Activated CD8-positive, alpha-beta memory T cell treated with anti-CD3 and anti-CD28 coated beads, Interleukin-2, amount 10 ng/mL, durations not matched to agents 7 days and 5 days (primary cell): ENCODE measurements at places on chromosomes 4 and X. TPM values are rescaled to one million over a fixed set of nuclear protein-coding genes. Genes with fewer than 3 reads are reported as not detected.

CDKL2 gene
- 0.16 TPM for total RNA-seq

HERC5 gene
- 118 TPM for total RNA-seq

CSN3 gene
- not detected for total RNA-seq

IL3RA gene
- 3.1 TPM for total RNA-seq

CT55 gene
- total RNA-seq: not detected

ENAM gene
- total RNA-seq: not detected

AFM gene
- total RNA-seq: not detected

NR3C2 gene
- total RNA-seq: 9.0 TPM

SPATA4 gene
- not detected for total RNA-seq

UBQLN2 gene
- 28.5 TPM for total RNA-seq

TMLHE gene
- total RNA-seq: 9.2 TPM

CXorf65 gene
- total RNA-seq: 12.1 TPM

ARHGAP24 gene
- total RNA-seq: not detected

ABCG2 gene
- total RNA-seq: 4.4 TPM

ZFP92 gene
- 1.7 TPM for total RNA-seq

GRCh38 chrX:40971736-40972135 is 113.5 kb upstream of the USP9X start:
- no peak overlapping the region for H3K27ac ChIP-seq
- no peak overlapping the region for H3K4me3 ChIP-seq
- no peak for DNase-seq
- H3K27me3 ChIP-seq: no peaks in the 10 kb centered on the region
- no peaks in the 10 kb centered on the region for H3K36me3 ChIP-seq
- H3K4me1 ChIP-seq: peaks cover 3% of the 10 kb centered on the region

- peak; percentile 88 for DNase-seq
- H3K27me3 ChIP-seq: no peaks in the 10 kb centered on the region
- H3K4me3 ChIP-seq: peak within 1 kb of the TSS; percentile 88
- peaks cover 6% of the 10 kb centered on the region for H3K36me3 ChIP-seq
- peak within 1 kb of the TSS; percentile 94 for H3K27ac ChIP-seq
Measured at GRCh38 chr4:152679414-152680281, at the start of gene TMEM154. Gene TMEM154 (minus strand): TSS chr4:152679997. CDS start chr4:152679933, 64 bp downstream.

DNA sequence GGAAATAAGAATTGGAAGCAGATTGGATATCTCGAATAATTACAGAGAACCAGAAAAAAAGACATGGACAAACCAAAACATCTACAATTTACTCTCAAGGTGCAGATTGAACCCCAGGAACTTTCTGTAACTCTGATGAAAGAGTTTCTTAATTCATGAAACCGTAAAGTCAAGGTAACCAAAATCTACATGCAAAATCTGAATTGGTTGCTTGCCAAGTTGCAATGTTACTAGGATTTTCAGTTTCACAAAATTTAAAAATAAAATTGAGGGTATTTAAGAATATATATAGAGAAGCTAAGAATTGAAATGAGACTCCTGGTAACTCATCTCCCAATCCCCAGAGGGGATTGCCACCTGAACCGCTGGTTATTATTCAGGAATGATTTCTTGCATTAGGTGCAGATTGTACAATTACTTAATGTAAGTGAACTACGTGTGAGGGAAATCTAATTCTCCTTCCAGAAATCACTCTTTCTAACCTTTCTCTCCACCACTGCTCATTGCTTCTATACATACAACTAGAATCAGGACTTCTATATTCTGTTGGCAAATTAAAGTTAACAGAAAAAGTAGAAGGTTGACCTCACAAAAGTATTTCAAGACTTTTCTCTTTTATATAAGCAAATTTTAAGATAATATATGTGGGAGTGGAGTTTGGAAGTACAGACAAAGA is 221.5 kb upstream of the NDST4 start:
- no peak overlapping the region for H3K27ac ChIP-seq
- no peaks in the 10 kb centered on the region for H3K27me3 ChIP-seq
- H3K4me1 ChIP-seq: no peaks in the 10 kb centered on the region
- no peak overlapping the region for H3K4me3 ChIP-seq

DNA sequence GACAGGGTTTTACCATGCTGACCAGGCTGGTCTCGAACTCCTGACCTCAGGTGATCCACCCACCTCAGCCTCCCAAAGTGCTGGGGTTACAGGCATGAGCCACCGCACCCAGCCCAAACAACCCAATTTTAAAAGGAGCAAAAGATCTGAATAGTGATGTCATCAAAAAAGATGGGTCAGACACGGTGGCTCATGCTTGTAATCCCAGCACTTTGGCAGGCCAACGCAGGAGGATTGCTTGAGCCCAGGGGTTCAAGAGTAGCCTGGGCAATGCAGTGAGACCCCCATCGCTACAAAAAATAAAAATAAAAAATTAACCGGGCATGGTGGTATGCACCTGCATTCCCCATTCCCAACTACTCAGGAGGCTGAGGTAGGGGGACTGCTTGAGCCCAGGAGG is 6.1 kb downstream of the ELF2 start:
- H3K36me3 ChIP-seq: no peaks in the 10 kb centered on the region
- H3K4me1 ChIP-seq: peaks cover 16% of the 10 kb centered on the region
- DNase-seq: no peak
- H3K4me3 ChIP-seq: no peak overlapping the region
- H3K27ac ChIP-seq: no peak overlapping the region
- peaks cover 14% of the 10 kb centered on the region for H3K27me3 ChIP-seq

DNA sequence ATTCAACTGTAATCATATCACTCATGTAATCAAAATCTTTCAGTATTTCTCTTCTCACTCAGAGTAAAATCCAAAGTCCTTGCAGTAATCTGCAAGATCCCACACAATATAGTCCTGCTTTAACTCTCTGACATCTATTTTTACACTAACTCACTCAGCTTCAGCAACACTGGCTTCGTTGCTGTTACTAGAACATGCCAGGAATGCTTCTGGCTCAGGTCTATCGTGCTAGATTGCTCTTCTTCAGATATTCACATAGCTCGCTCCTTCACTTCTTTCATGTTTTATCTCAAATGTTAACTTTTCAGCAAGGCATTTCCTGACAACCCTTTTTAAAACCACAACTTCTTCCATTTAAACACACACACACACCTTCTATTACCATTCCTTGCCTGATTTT is 331.7 kb upstream of the HTR2C start:
- H3K4me3 ChIP-seq: no peak overlapping the region
- H3K4me1 ChIP-seq: no peaks in the 10 kb centered on the region
- no peak for DNase-seq
- no peak overlapping the region for H3K27ac ChIP-seq
- no peaks in the 10 kb centered on the region for H3K36me3 ChIP-seq

DNA sequence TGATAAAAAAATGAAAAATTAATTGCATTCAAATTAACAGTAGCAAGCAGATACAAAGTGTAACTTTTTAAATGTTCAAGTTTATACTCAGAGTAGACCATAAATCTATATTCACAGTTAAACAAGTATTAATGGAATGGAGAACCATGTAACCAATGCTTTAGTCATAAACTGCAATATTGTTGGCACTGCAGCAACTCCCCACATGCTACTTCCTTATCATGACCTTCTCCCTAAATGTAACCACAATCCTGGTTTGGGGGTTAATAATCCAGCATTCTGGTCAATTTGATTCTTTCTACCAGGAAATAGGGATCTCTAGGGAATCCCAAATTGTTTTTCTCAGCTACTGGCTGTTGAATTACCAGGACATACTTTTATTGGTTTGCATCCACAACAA is 223.9 kb upstream of the DCAF8L1 start:
- no peak overlapping the region for H3K4me3 ChIP-seq
- DNase-seq: no peak
- H3K27me3 ChIP-seq: no peaks in the 10 kb centered on the region
- no peaks in the 10 kb centered on the region for H3K36me3 ChIP-seq

DNA sequence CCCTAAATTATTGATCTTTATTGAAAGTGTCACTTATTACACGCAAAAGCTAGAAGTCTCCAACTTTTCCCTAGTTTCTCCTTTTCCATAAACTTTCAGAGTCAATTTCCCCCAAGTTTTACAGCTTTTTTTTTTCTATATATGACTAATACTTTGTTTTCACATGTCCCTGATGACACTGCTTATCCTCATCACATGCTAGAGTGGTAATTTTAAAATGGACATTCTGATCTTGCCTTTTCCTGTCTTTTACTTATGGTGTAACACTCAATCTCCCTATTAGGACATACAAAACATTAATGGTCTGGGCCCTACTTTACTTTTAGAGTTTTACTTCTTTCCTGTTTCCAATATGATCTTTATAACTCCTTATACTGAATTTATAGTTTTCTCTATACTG is 112.6 kb downstream of the ANK2 start:
- DNase-seq: no peak
- H3K27me3 ChIP-seq: no peaks in the 10 kb centered on the region
- H3K4me1 ChIP-seq: no peaks in the 10 kb centered on the region
- H3K27ac ChIP-seq: no peak overlapping the region
- no peaks in the 10 kb centered on the region for H3K36me3 ChIP-seq

GRCh38 chr4:76867880-76868655 is 29.9 kb downstream of the SOWAHB start:
- H3K27ac ChIP-seq: no peak overlapping the region
- peaks cover 4% of the 10 kb centered on the region for H3K27me3 ChIP-seq
- no peaks in the 10 kb centered on the region for H3K36me3 ChIP-seq
- no peak overlapping the region for H3K4me3 ChIP-seq

- H3K36me3 ChIP-seq: peaks cover 1% of the 10 kb centered on the region
- H3K27ac ChIP-seq: no peak overlapping the region
- H3K27me3 ChIP-seq: no peaks in the 10 kb centered on the region
- no peak for DNase-seq
- peaks cover 10% of the 10 kb centered on the region for H3K4me1 ChIP-seq
Measured at GRCh38 chr4:139227729-139228404, 50.8 kb upstream of the ELF2 start.

DNA sequence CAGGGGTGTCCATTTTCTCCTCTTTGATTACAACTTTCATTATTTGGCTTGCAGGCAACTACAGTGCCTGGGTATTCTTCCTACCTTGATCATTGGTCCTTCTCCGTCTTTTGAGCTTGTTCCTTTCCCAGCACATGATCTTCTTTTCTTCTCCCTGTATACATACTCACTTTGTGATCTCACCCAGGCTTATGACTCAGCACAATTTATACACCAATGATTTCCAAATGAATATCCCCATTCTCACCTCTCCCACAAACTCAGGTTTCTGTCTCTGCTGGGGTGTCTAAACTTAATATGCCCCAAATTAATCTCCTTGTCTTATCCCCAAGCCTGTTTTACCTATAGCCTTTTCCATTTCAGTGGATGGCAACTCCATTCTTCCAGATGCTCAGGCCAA is 19.5 kb upstream of the C4orf54 start:
- no peak for DNase-seq
- H3K4me3 ChIP-seq: no peak overlapping the region
- no peaks in the 10 kb centered on the region for H3K36me3 ChIP-seq
- H3K4me1 ChIP-seq: no peaks in the 10 kb centered on the region

GRCh38 chr4:110830461-110830860 is 207.6 kb upstream of the PITX2 start:
- H3K4me3 ChIP-seq: no peak overlapping the region
- H3K4me1 ChIP-seq: no peaks in the 10 kb centered on the region
- H3K27ac ChIP-seq: no peak overlapping the region
- H3K27me3 ChIP-seq: no peaks in the 10 kb centered on the region
- no peaks in the 10 kb centered on the region for H3K36me3 ChIP-seq
- no peak for DNase-seq

GRCh38 chrX:81414630-81415029 is 212.7 kb downstream of the SH3BGRL start:
- no peaks in the 10 kb centered on the region for H3K27me3 ChIP-seq
- no peaks in the 10 kb centered on the region for H3K36me3 ChIP-seq
- H3K4me1 ChIP-seq: no peaks in the 10 kb centered on the region
- H3K4me3 ChIP-seq: no peak overlapping the region

- no peak overlapping the region for H3K27ac ChIP-seq
- H3K27me3 ChIP-seq: no peaks in the 10 kb centered on the region
- H3K4me1 ChIP-seq: peaks cover 9% of the 10 kb centered on the region
- DNase-seq: no peak
- no peaks in the 10 kb centered on the region for H3K36me3 ChIP-seq
Measured at GRCh38 chrX:118215346-118215745, 98.7 kb upstream of the KLHL13 start.

- H3K4me1 ChIP-seq: no peaks in the 10 kb centered on the region
- H3K27me3 ChIP-seq: no peaks in the 10 kb centered on the region
- no peaks in the 10 kb centered on the region for H3K36me3 ChIP-seq
- no peak for DNase-seq
- no peak overlapping the region for H3K4me3 ChIP-seq
Measured at GRCh38 chr4:163776957-163777356, 282.5 kb downstream of the TMA16 start.

DNA sequence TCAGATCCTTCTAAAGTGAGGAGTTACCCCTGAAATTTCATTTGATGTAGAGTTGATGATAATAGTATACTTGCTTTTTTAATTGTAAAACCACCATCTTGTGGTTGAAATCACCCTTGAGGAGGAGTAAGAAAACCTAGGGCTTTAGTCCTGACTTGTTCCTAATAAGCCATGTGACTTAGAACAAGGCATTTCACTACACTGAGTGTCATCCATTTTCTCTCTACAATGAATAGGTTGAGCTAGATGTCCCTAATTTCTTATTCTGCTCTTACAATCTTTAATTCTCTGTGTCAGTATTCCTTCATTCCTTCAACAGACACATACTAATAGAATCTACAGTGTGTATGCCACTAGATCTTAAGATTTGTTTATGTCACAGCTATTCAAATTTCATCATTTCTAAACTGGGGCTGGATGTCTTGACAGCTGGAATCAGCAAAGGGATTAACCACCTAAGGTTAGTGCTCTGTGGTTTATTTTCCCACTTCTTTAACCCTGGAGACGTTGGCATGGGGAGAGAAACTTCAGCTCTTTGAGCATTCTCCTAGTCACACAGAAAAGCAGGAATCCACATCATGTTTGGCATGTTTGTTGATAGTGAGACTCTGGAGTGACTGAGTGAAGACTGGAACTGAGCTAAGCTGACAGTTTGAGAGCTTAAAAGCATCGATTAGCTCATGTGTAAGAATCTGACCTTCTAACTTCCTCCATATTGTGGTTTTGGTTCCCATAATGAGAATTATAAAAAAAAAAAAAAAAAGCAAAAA is 246.3 kb downstream of the NDST4 start:
- no peak overlapping the region for H3K4me3 ChIP-seq
- no peak overlapping the region for H3K27ac ChIP-seq
- H3K4me1 ChIP-seq: no peaks in the 10 kb centered on the region
- no peak for DNase-seq
- H3K27me3 ChIP-seq: no peaks in the 10 kb centered on the region

GRCh38 chr4:52142816-52143215 is 91.7 kb downstream of the SPATA18 start:
- no peaks in the 10 kb centered on the region for H3K4me1 ChIP-seq
- DNase-seq: no peak
- no peaks in the 10 kb centered on the region for H3K36me3 ChIP-seq
- no peak overlapping the region for H3K4me3 ChIP-seq

- H3K4me3 ChIP-seq: no peak overlapping the region
- peaks cover 1% of the 10 kb centered on the region for H3K36me3 ChIP-seq
- no peaks in the 10 kb centered on the region for H3K27me3 ChIP-seq
- no peak overlapping the region for H3K27ac ChIP-seq
Measured at GRCh38 chr4:142512161-142512560, 333.9 kb downstream of the INPP4B start.

- peaks cover 25% of the 10 kb centered on the region for H3K36me3 ChIP-seq
- H3K27me3 ChIP-seq: no peaks in the 10 kb centered on the region
- H3K4me3 ChIP-seq: no peak overlapping the region
Measured at GRCh38 chrX:47573341-47574075, 8.7 kb upstream of the TIMP1 start.

- no peak overlapping the region for H3K4me3 ChIP-seq
- H3K36me3 ChIP-seq: no peaks in the 10 kb centered on the region
- H3K4me1 ChIP-seq: no peaks in the 10 kb centered on the region
- DNase-seq: no peak
- no peaks in the 10 kb centered on the region for H3K27me3 ChIP-seq
- H3K27ac ChIP-seq: no peak overlapping the region
Measured at GRCh38 chrX:84168574-84168973, 19.4 kb downstream of the RPS6KA6 start.
